NCI-H446 (cell line): ENCODE measurements at places on chromosomes 6 and 20.

DNA sequence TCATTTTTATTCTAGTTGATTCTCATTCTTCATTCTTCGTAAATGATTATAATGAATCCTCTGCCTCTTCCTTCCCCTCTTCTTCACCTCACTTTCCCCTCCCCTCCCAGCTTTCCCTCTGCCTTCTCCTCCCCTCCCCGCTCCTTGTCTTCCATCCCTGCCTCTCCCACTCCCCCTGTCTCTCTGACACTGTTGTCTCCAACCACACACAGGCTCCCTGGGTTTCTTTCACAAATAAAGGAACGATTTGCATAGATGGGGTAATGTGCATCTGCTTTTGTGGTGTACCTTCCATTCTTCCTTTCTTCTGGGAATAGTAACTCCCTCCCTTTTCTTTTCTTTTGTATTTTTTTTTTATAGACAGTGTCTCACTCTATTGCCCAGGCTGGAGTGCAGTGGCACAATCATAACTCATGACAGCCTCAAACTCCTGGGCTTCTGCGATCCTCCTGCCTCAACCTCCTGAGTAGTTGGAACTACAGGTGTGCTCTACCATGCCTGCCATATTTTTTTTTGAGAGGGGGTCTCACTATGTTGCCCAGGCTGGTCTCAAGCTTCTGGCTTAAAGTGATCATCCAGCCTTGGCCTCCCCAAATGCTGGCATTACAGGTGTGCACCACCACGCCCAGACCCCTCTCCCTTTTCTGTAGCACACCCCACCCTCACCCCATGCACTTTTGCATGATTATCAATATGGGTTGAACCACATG is 318.6 kb downstream of the PRKN start:
- DNase-seq = no peak

GRCh38 chr6:144555066-144555465 is 269.9 kb downstream of the UTRN start:
- DNase-seq = no peak

- DNase-seq = no peak
These were observed 232.0 kb downstream of the GRM1 start for GRCh38 chr6:146260886-146261285.

- DNase-seq = no peak
These were observed 62.2 kb upstream of the PLEKHG1 start for GRCh38 chr6:150537491-150537890.

GRCh38 chr6:9914951-9915350 is 499.9 kb downstream of the TFAP2A start:
- no peak for DNase-seq

DNA sequence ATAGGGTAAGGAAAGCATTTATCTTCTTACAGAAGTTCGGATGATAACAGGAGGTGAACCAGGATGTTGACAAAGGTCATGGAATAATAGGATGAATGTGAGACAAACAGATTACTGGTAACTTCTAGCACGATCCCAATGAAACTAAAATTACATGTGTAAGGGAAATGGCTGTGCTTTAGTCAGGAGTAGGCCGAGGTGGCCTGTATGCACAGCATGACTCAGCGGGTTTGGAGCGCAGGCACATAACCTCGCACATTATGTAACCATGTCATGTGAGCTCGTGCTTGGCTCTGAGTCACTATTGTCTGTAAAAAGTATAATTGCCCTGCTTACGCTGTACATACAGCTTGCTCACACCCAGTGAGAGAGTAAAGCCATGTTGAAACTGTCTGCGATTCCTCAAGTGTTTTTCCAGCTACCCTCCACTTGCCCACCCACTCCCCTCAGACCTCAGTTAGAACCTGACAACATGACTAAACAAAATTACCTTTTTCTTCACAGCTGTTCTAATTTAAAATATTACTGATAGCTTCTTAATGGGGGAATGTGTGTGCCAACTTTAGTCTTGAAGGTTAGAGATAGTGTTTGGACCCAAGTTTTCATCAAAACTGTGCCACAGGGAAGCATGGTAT is 8.2 kb downstream of the CYB5R4 start:
- DNase-seq = no peak

- no peak for DNase-seq
These were observed 24.2 kb upstream of the CITED2 start for GRCh38 chr6:139398658-139399057.
